ENCODE measurements at places on chromosomes 5 and 9. TPM values are rescaled to one million over a fixed set of nuclear protein-coding genes. Genes with fewer than 3 reads are reported as not detected.
A peak's percentile ranks its signal among the peaks of the same experiment; 100 is the strongest.

ADAMTS2 gene
- not detected for total RNA-seq

DNA sequence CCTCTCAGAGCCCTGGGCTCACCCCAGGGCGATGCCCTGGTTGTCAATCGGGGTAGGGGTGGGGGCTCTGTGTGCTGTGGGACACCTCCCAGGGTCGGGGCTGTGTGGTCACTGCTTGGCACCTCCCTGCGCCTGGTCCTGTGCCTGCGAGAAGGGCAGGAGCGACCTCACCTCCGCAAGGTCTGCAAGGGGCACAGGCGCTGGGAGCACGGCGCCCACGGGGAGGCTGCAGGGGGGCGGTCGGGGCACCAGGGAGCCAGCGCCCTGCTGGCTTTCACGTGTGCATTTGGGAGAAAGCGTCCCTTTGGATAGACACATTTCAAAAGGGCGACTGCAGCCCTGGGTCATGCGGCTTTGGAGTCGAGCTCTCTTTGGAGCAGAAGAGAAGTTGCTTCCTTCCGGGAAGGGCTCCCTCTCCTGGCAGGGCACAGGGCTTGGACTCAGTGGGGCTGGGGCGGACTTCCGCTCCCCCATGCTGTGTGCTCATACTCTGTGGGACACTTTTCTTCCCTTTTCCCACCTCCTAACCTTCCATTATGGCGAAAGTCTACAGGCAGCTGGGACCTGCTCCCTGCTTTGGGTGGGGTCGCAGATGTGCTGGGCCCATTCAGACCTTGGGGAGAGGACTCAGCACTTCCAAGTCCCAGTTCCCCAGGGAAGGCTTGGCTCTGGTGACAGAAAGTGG, 52.9 kb upstream of the SLC28A3 start:
- no peak for DNase-seq

GRCh38 chr5:55821731-55822512, 29.2 kb upstream of the IL31RA start:
- DNase-seq: no peak

GRCh38 chr9:100084734-100085133, 14.1 kb downstream of the ERP44 start:
- DNase-seq: peak; percentile 82

TAF1L gene
- not detected for total RNA-seq

SHOC1 gene
- total RNA-seq: not detected

F2RL1 gene
- not detected for total RNA-seq

ARID3C gene
- total RNA-seq: 0.44 TPM

Measured in OCI-LY7 (cell line).